ENCODE measurements at places on chromosomes 2 and 18. TPM values are rescaled to one million over a fixed set of nuclear protein-coding genes. Genes with fewer than 3 reads are reported as not detected.

GRCh38 chr2:8790739-8791162 lies 46.7 kb downstream of the KIDINS220 start:
- DNase-seq: no peak

- DNase-seq: no peak
These were observed 156.2 kb upstream of the DSEL start for GRCh38 chr18:67672716-67673115.

The SNRNP200 gene
- polyA plus RNA-seq: 42.3 TPM

The MOCOS gene
- polyA plus RNA-seq: not detected

The NAT8 gene
- not detected for polyA plus RNA-seq

DNA sequence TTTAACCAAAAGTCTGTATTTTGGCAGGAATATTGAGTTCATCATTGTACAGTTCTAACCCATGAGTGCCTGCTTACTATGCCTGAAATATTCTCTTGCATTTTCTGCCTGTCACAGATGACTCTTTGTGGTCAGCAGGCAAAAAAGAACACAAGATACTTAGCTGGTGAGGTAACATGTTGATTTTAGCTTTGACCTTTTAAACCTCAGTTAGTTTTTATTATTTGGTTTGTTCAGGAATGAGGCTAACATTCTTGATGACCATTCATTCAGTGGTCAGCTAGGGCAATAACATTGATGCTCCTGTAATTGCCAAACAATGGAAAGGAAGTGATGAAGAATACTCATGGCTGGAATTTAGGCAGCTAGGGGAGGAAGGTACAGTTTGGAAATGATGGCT lies 491.2 kb downstream of the PIK3C3 start:
- DNase-seq: no peak

The DSG1 gene
- polyA plus RNA-seq: not detected

The SFT2D3 gene
- polyA plus RNA-seq: 3.4 TPM

The INPP5D gene
- 73.5 TPM for polyA plus RNA-seq

GRCh38 chr2:165239856-165240515 lies 772 bp downstream of the SCN2A start:
- no peak for DNase-seq

GRCh38 chr18:61272793-61273192 lies 60.4 kb upstream of the CDH20 start:
- no peak for DNase-seq

GRCh38 chr2:8334866-8335325 lies 347.0 kb upstream of the ID2 start:
- peak; percentile 62 for DNase-seq

DNA sequence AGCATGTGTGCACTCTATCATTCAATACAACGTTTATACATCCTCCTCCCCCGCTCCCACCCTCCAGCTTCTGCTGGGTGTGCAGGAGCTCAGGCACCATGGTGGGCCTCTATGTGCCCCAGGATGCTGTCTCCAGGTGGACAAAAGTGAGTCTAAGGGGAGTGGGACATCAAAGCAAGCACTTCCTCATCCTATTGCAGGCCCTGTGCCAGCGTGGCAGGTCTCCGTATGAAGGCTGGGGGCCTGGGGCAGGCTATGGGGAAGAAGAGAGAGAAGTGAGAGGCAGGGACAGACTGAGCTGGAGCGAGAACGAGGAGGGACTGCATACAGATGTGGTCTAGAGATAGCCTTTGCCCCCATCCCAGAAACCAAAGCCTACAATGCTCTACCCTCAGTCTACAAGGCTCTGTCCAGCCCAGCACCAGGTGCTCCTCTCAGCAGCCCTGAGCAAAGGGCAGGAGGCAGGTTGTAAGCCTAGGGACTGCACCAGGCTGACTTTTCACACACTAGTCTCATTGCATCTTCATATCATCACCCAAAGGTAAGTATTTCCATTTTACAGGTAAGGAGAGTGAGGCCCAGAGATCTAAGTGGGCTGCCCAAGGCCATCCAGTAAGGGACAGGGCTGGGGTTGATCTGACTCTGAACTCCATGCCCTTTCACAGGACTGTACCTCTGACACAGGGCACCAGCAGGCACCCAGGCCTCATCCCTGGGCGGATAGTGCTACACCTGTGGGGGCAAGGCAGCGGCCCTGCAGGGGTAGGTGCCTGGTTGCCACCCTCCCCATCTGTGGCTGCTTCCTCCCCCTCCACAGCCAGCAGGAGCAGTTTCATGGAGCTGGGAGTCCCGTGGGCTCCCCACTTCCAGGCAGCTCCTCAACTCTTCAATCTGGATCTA lies 14.0 kb upstream of the ARID5A start:
- no peak for DNase-seq

DNA sequence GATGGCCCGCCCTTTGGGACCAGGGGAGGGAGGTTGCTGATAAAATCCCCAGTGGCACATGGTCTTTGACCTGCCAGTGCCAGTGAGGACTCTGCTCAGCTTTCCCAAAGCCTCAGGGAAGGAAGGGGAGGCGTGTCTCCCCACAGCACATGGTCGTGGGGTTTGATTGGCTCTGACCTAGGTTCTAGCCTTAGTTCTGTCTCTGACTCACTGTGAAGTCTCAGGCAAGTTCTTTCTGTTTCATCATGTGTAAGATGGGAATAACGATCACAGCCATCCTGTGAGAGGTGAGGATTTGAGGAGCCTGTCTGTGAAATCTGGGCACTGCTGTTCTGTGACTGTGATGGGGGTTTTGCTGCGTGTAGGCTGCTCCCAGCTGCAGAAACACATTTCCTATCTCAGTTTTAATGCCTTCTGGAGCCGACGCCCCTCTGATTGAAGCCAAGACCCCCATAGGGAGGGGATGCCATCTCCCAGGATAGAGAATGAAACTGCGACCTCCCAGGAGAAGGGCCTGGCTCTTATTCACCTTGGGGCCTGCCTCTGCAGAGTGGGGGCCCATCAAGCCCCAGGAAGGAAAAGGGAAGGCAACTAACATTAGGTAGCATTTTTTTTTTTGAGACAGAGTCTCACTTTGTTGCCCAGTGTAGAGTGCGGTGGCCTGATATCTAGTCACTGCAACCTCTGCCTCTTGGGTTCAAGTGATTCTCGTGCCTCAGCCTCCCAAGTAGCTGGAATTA lies 84.0 kb downstream of the DDX1 start:
- DNase-seq: no peak

GRCh38 chr2:164430166-164430783 lies 191.0 kb downstream of the GRB14 start:
- DNase-seq: no peak

DNA sequence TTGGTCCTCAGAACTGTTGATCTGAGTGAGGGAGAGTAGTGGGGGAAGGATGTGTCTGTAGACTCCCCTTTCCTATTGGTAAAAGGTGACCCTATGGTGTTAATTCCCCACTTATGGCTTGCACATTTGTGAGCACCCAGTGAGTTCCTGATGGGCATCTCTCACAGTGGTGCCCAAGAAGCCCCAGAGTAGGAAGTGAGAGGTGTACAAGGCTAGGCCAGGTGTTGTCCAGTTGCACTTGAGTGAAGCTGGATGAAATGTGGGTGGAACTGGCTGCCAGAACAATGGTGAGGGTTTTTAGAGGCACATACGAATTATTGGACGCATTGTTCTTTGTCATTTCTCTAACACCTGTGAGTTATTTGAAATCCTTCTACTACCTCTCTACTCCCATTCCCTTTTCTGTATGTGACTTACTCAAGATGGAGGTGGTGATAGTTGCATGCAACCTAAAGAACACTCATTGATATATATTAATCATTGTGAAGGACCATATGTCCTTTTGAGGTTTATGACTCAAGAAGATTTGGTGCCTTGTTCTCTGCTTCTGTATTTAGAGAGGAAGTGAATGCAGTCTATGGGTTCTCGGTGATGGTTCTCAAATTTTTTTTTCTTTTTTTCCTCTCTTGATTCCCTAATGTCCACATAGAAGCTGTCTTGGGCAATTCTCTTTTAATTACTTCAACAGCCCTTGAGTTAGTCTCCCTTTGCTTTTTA lies 162.7 kb downstream of the FSHR start:
- no peak for DNase-seq
